ENCODE measurements at places on chromosomes 4 and X.

DNA sequence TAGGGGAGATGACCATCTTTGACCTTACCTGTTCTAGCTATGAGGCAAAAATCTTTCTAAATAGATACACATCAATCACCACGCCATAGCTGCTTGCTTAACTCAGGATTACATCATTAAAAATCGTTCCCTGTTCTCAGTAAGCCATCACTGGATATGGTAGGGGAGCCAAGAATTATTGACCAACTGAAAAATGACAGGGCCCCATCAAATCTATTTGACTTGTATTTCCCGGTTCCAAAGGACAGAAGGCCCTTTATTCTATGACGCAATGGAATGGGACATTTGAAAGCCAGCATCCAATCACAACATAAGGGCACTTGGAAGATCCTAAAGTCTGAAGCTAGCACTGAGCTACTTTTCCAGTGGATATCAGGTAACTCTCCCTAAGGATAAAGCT, 75.6 kb upstream of the NOCT start:
- no peak for DNase-seq

GRCh38 chr4:78662658-78663057, 111.1 kb downstream of the ANXA3 start:
- no peak for DNase-seq

DNA sequence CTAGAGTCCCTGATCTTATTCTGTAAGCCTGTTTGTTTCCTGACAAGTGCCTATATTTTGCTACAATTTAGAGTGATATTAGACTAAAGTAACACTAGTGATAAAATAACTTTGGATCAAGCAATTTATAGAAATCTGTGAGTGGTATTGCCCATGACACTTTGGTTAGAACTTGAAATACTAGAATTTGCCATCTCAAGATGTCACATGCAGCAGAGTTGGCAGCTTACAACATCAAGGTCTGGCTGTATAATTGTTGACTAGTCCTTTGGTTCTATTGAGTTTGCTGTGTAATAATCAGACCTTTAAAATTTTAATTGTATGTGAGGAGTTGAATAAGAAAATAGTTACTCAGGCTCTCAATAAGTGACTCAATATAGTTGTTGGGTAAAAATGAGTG, 167.1 kb downstream of the RAPGEF2 start:
- no peak for DNase-seq

- no peak for DNase-seq
These were observed 30.7 kb downstream of the PNMA6E start for GRCh38 chrX:153370293-153371055.

- no peak for DNase-seq
These were observed 16.0 kb upstream of the MID1 start for GRCh38 chrX:10636337-10636736.

DNA sequence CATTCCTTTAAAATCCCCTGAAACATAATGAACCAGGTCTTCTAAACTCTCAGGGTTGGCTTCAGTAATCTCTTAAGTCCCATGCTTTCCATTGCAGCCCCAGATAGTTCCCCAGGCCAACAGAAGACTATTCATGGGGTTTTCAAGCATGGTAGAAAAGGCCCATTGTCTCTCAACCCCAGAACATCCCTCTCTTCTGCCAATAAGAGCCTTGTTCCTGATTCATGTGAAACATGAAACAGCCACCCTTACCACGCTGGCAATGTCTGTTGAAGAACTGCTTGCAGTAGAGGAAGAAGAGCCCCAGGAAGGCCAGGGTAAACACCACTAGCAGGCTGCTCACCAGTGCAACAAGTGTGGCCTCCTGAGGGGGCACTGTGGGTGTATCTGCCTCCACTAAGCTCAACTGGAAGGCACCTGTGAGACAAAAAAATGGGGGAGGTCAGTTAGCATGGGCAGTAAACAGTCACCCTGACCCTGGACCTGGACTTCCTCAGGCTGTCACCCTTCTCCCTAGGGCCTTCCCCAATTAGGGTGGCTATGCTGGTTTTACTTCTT, 36.4 kb downstream of the EDA2R start:
- no peak for DNase-seq

DNA sequence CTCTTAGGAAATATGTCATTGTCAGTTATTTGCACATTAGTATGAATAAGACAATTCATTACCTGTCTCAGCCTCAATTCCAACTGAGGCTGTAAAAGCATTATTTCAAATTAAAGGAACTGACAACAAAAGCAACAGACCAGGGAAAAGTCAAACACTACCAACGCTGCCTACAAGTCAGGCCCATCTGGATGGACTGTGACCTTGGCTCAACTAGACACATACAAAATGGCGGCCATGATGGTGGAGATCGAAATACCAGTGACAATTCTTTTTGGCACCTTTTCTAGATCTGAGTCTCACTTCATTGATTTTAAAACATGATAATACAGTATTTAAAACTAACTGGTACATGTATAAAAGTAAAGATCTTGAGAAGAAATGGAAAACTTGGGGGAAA, 160.7 kb downstream of the DHX15 start:
- DNase-seq = no peak

Measured in stimulated activated CD4-positive, alpha-beta T cell treated with anti-CD3 and anti-CD28 coated beads, Interleukin-2, amount 100 ng/mL, for 4 hours (primary cell).